ENCODE measurements at places on chromosomes 5 and 9.

DNA sequence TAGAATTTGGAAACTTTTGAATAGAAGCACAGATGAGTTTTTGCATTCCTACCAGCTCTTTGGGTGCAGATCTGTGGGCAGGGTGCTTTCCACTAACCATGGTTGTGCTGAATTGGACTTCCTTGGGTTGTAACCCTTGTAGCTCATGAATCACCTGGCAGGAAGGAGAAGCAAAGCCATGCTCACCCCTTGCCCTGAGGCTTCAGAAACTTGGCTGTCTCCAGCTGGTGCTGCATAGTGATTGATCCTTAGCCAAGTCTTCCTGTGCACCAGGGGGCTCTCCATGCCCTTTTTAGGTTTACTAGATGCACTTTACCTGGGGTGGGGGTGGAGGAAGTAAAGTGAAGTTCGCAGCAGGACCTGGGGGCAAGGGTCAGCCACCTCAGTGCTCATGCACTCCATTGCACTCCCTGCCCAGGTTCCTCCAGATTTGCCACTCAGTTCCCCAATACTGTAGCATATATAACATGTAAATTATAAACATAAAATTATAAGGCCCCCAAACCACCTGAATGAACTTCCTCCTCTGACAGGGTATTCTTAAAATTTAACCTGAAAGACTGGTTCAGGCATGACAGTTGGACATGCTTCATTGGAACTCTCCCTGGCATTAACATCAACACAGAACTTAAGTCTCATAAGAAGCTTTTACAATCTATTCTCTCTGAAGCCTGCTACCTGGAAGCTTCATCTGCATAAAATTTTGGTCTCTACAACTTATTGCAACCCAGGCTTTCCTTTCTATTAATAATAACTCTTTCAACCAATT, 25.8 kb upstream of the IFNA14 start:
- DNase-seq = no peak

GRCh38 chr5:136108180-136108611, 24.4 kb upstream of the SMAD5 start:
- DNase-seq = no peak

DNA sequence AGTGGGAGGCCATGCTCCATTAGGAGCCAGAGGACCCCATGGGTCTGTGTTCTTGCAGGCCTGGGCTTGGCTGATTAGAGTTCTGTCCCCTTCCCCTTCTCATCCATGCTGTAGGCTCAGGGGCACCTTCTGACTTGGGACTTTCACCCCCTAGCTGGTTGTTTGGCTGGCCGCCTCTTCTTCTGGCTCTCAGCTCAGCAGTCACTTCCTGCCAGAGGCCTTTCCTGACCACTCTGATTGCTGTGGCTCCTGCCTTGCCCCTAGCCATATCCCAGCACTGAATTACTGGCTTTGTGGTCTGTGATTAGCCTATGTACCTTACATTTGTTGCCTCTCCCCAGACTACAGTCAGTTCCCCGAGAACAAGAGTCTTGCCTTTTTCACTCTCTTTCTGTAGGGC, 14.6 kb downstream of the ENTREP1 start:
- no peak for DNase-seq

- DNase-seq = no peak
Observed at GRCh38 chr5:149001162-149001561, 61.7 kb downstream of the SH3TC2 start.

GRCh38 chr5:15926586-15926985, 253.0 kb downstream of the MARCHF11 start:
- DNase-seq = no peak

DNA sequence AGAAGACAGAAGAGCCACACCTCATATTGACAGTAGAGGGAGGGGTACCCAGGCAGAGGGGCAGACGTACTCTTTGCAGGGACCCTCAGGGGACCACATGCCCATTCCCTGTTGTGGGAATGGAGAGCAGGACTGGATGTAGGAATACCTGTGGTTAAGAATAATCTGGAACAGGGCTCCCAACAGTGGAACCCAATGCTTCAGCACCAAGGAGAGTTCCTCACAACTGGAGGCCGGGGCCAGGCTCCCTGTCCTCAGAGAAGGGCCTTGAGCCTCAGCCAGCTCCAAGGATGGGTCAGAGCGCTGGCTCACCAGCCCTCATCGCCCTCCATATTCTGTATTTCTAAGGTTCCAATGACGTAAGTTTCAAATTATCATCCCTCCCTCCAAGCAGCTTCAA, 7.4 kb upstream of the SHC3 start:
- DNase-seq = no peak

DNA sequence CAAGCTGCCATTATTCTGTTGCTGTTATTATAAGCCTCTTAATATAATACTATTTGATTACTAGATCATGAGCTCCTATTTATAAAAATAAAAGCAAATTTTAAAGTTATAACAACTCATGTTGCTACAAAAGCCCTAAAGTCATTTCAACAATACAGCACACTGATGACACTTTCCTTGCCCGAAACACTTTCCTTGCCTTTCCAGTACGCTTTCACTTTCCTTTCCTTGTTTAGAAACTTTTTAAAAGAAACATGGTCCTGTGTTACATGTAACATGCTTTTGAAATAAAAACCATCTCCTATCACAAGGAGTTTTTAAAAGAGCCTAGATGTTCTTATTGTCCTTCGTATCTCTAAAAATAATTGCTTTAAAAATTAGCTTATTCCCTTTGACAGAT, 688.4 kb downstream of the PTPRD start:
- DNase-seq = no peak

DNA sequence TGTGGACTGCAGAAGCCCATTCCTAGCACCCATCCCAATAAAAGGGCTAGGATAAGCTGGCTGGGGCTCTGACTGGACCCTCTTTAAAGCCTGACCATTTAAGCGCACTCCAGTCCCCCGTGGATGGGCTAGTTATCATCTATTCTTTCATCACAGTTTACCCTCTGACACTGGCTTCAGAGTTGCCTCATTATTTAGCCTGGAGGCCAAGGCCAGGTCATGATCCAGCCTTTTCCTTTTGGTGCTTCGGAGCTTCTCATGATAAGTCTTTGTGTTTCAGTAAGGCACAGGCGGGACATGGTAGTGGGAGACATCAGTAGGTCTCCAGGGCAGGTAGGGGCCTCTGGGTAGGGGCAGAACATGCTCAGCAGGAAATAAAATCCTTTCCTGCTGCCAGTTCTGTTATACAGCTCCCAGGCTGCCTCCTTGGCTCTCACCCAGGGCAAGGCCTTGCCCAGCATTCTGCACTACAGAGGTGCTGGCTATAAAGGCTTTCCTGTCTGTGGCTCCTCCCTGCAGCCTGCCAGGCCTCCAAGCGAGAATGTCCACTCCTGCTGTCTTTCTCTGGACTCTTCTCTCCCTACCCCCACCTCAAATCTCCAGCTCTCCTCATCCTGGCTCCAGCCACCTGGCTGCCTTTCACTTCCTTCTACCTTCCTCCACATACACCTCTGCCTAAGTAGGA, 128.8 kb downstream of the FSTL4 start:
- no peak for DNase-seq

DNA sequence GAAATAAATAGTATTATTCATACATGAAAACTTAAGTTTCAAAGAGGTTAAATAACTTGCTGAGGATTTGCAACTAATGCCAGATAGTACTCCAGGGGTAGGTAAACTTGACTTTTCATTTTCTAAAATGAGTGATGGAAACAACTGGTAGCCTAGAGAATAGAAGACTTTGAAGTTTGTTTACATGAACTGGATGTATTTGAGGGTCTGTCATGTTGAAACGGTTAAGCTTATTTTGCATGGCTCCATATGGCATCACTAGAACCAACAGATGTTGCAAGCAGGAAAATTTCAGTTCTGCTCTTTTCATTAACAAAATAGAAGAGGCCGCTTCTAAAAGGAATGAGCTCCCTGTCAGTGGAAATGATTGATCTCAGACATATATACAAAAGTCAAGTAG, 105.1 kb upstream of the SGCD start:
- no peak for DNase-seq
